ENCODE measurements at places on chromosomes 1 and 21.
A peak's percentile ranks its signal among the peaks of the same experiment; 100 is the strongest.

- no peak for DNase-seq
Measured at GRCh38 chr1:98099501-98099900, 178.7 kb upstream of the DPYD start.

- DNase-seq, result no peak
Measured at GRCh38 chr1:18387307-18387706, 93.4 kb upstream of the KLHDC7A start.

GRCh38 chr1:103160281-103160680, 52.0 kb upstream of the COL11A1 start:
- no peak for DNase-seq

DNA sequence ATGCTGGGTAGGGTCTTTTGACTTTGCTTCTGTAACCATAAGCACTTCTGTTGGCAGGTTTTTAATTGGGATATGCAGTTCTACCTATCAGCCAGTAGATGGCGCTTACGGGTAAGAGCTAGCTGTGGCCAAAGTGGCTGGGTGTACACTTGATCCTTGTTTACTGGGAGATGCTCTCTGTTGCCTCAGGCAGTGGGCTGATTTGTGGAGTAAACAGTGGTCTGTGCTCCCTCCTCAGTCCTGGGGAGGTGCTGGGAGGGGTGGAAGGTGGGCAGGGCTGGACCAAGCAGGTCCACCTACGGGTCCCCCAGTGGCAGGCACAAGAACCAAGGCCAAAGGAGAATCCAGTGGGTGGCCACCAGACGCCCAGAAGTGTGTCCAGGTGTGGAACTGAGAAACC, 43.4 kb downstream of the RALGPS2 start:
- peak; percentile 46 for DNase-seq

- no peak for DNase-seq
Measured at GRCh38 chr1:225464851-225465792, 37.3 kb upstream of the LBR start.

DNA sequence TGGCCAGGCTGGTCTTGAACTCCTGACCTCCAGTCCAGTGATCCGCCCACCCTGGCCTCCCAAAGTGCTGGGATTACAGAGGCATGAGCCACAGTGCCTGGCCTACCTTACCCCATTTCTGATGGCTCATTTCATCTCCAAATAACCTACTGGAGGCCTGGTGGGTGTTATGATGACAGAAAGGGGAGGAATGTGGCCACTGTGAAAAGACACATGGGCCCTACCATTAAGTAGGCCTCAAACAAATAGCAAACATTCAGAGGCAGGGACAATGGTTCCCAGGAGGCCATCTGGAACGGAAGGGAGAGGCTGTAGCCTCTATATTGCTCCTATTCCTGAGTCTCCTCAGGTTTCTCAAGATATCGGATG, 932 bp upstream of the FCRLA start:
- no peak for DNase-seq

DNA sequence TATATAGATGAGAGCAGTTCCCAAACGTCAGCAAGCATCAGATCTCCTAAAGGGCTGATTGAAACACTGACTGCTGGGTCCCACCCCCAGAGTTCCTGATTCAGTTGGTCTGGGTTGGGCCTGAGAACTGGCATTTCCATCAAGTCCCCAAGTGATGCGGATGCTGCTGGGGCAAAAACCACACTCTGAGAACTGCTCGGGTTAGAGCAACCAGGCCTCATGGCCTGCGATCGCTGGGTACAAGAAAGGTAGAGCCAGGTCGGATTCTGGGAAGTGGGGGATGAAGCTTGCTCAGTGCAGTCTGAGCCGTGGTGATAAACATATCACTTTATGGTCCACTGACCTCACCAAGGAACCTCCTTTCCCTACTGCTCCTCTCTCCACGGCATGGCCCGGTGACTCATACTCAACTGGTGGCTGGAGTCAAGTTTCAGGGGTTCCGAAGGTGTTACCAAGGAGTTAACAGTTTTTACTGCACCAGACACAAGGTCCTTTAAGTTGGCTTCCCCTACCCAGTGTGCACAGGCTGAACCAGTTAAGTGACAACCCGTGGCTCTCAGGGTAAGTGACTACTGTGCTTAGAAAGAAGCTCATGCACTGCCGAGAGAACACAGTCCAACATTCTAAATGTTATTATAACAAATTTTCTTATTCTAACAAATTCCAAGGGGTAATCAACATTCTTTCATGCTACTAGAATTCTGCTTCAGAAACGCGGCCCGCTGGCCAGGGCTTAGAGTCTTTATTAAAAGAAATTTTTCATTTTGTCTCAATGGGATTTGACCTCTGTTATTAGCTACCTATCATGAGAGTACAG, 153.5 kb downstream of the TGFBR3 start:
- DNase-seq, result peak; percentile 90

DNA sequence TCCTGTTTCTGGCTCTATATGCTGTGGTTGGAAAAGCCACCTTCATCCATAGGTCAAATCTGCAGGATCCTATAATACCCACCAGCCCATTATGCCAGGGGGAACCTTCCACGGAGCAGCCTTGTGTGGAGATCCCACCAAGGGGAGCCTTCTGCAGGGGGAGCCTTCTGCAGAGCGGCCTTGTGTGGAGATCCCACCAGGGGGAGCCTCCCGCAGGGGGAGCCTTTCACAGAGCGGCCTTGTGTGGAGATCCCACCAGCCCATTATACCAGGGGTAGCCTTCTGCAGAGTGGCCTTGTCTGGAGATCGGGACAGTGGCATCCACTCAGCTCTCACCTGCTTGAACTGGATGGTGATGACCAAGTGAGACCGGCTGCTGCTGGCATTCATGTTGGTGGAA, 85.3 kb downstream of the SCCPDH start:
- no peak for DNase-seq

- no peak for DNase-seq
Measured at GRCh38 chr21:46624050-46624449, 11.4 kb upstream of the PRMT2 start.

- no peak for DNase-seq
Measured at GRCh38 chr1:53122201-53122885, 20.1 kb downstream of the SLC1A7 start.

DNA sequence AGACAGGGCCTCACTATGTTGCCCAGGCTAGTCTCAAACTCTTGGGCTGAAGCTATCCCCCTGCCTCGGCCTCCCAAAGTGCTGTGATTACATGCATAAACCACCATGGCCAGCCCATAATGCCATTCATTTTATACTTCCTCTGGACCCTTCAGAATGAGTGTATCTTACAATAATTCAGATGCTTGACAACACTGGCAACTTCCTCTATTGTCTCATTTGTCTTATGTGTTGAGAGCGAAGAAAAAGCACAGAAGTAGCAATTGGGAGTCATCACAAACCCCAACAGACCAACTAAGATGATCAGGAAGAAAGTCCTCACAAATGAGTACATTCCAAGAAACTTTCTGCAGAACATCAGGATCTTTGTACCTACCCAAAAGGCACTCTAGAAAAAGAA, 191.9 kb downstream of the RERE start:
- DNase-seq, result no peak

DNA sequence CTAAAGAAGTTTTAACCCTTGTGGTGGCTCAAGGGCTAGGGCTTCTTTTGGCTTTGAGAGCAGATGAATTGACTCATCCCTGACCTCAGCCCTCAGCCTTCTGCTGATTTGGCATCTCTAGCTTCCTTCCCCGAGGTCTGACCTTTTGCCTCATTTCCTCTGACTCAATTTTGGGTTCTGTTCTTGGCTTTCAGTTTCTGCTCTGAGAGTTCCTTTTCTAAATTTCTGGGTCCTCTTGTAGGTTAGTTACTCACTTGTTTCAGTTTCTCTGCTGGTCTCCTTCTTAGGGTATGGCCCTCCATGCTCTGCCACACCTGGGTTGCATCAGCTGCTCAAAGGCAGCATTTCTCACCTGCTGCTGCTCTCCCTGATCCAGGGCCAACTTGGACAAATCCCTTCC, 19.4 kb downstream of the PDE4B start:
- peak; percentile 95 for DNase-seq
